ENCODE measurements at places on chromosomes 6 and 20.

DNA sequence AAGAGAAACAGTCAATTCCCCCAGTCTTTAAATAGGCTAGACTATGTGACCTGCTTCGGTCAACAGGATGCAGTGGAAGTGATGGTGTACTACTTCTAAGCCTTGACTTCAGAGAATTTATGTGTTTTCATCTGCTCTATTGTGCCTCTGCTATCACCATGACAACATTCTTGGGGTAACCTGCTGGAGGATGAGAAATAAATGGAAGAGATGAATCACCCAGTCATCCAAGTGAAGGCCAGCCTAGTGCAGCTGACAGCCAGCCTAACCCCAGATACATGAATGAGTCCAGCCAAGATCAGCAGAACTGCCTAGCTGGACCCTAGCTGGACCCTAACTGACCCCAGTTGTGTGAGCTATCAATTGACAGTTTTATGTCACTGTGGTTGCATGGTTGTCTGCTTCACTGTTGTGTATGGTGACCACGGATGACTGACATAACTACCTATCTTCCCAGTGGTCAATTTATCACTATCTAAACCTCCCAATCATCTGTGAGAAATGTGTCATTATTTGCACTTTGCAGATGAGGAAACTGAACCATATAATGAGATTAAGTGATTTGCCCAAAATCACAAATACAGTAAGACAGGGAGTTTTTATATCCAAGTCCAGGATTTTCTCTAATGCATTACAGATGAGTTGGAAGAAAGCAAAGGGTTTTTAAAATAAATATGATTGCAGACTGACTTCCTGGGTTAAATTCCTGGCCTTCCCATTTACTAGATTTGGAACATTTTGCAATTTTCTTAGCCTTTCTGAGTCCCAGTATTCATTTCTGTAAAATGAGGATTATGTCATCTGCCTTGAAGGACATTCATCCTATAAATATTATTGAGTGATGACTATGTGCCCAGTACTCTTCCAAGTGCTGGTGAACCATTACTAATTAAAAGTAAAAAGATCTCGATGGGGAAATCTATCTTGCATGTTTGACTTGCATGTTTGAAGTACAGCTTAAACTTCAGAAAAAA is 136.4 kb upstream of the PLCB4 start:
- DNase-seq, result peak; percentile 93

DNA sequence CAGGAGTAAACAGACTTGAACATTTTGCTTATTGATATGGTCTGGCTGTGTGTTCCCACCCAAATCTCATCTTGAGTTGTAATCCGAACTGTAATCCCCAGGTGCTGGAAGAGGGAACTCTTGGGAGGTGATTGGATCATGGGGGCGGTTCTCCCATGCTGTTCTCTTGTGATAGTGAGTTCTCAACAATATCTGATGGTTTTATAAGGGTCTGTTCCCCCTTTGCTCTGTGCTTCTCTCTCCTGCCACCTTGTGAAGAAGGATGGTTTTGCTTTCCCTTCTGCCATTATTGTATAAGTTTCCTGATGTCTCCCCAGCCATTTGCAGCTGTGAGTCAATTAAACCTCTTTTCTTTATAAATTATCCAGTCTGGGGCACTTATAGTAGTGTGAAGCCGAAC is 40.0 kb downstream of the MYLIP start:
- no peak for DNase-seq

DNA sequence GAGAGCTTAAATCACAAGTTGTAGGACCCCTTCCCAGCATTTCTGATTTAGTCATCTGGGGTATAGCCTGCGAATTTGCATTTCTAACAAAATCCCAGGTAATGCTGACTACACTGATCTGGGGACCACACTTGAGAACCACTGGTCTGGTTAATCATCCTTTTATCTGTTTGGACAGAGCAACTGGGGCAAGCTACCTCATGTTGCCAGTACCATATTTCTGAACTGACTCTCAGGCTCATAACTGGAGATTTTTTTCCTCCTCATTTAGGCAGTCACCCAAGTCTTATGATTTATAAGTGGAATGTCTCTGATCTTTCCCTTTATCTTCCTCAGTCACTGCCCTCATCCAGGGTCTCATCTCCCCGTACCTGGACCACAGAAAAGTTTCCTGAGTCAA is 12.0 kb upstream of the GTF3C6 start:
- no peak for DNase-seq

GRCh38 chr20:59932616-59933295 is 681 bp downstream of the SYCP2 start:
- DNase-seq, result no peak

- no peak for DNase-seq
Observed at GRCh38 chr20:4040283-4041179, 25.2 kb upstream of the RNF24 start.

- no peak for DNase-seq
Observed at GRCh38 chr6:79430913-79431536, 106.2 kb downstream of the LCA5 start.

- no peak for DNase-seq
Observed at GRCh38 chr20:21514553-21515251, 838 bp upstream of the NKX2-2 start.

DNA sequence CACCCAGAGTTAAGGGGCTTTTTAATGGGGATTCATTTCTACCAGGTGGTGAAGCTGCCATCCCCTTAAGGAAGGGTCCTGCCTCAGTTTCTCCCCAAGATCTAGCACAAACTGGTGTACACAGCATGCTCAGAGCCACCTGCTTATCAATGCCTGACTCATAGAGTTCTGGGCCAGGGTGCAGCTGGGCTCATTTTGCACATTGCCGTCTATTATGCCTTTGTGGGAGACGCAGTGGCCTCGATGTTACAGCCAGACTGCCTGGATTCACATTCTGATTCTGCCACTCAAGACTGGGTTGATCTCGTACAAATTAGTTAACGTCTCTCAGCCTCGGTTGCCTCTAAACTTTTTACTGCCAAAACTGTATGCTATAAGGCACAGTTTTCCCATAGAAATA is 365.7 kb downstream of the ZFAND3 start:
- no peak for DNase-seq

GRCh38 chr20:45179166-45179565 is 4.5 kb downstream of the PI3 start:
- DNase-seq, result no peak

DNA sequence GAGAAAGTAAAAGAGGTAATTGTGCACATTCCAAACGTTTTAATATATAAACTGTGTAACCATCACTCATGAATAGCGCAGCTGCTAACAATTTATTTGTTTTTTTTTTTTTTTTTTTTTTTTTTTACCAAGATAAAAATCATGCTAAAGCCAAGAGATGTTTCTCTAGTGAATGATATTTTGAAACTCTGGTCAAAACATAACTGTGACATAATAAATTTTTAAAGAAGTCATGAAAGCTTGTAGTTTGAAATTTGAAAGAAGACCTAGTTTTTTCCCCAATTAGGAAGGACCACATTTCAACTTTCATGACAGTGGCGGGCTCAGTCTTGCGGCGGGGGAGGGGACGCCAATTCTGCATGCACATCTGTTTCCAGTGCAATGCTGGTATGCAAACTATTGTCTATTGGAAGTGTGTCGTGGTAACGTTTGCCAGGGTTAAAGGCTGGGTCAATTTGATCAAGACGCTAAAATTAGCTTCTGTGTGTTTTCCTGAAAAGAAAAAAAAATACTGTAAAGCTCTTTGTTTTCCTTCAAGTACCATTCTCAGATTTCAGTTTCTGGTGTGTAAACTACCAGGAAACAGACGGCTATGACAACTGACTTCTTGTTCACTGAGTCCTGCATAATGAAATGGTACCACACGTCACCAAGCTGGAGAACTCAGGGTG is 211.9 kb downstream of the FOXC1 start:
- DNase-seq, result peak; percentile 66

GRCh38 chr6:48111143-48111506 is at the start of gene PTCHD4:
PTCHD4 (minus strand) TSS chr6:48111197; CDS start chr6:48068957, 42,240 bp downstream.
- peak; percentile 28 for DNase-seq

DNA sequence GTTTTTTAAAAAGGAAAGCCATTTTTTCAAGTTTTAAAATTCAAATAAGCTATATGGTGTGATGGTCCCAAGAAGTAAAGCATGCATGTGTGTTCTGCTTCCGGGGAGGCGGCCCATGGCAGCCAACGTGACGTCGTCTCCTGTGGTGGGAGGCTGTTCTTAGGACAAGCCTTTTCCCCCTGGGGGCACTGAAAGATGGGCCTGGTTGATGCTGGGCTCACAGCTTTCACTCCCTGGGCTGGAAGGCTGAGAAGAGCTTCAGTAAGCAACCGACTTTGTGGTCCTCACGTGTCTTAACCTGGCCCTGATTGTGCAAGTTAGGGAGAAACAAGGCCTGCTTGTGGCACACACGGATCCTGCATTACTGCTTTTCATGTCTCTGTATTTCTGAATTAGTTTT is 84.1 kb downstream of the SMOC2 start:
- no peak for DNase-seq

- no peak for DNase-seq
Observed at GRCh38 chr6:165649166-165650137, 13.6 kb downstream of the PDE10A start.

DNA sequence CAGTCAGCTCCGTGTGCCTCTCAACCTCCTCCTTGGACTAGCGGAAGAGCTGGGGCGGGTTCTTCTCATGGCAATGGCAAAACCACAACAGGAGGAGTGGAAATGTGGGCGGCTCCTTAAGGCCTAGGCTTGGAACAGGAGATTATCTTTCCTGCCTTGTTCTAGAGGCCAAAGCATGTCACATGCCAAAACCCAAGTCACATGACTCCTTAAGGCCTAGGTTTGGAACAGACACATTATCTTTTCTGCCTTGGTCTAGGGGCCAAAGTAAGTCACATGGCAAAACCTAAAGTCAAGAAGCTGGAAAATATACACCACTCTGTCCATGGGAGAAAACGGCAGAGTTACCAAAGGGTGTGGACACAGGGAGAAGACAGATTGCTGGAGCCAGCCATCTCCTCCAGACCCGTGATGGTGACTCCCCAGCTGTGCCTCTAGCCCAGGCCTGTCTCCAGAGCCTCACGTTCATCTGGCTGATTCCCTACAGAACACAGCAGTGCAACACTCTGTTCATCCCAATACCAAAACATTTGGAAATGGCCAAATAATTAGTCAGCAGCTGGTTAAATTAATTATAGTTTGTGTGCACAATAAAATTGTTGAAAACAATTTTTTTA is 34.2 kb downstream of the ANKRD60 start:
- no peak for DNase-seq

GRCh38 chr6:148193063-148193680 is 149.5 kb upstream of the SASH1 start:
- no peak for DNase-seq

GRCh38 chr6:53236241-53236640 is 87.6 kb upstream of the GCM1 start:
- DNase-seq, result no peak

DNA sequence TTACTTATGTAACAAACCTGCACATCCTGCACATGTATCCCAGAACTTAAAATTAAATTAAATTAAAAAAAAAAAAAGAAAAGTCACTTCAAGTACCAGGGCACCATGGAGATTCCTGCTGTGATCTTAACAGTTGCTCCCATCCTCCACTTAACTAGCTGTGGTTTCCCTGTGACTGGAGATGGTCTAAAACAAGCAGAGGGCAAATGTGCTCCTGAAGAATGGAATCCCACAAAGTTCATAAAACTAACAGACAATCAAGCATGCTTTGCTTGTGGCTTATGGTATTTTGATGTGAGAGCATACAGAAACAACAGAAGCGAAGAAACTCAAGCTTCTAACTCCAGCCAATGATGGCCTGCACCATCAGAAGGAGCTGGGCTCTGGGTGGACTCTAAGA is 153.6 kb upstream of the KCNK16 start:
- no peak for DNase-seq

Data from GM04504 (cell line).